NAMALWA (cell line): ENCODE measurements at places on chromosomes 3 and 15.

DNA sequence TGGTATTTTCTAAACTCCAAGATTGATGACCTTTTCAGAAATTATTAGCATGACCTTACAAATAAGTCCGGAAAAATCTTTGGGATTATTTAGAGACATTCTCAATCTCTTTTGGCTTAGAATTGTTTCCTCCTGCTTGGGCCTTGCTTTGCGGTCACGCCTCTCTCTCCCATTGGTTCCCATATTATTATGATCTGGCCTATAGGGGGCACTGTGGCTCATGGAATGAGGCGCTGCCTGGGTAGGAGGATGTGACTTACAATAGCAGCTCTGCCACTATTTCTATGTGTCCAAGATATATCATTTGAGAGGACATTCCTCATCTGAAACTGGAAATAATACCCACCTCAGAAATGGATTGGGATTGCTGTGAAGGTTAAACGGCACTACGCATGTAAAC, 464.9 kb downstream of the MFSD1 start:
- DNase-seq = peak; percentile 59

GRCh38 chr3:146305808-146306423, 55.0 kb upstream of the PLSCR4 start:
- DNase-seq = no peak

- peak; percentile 13 for DNase-seq
These were observed 41.1 kb downstream of the LYZL4 start for GRCh38 chr3:42369304-42369703.

DNA sequence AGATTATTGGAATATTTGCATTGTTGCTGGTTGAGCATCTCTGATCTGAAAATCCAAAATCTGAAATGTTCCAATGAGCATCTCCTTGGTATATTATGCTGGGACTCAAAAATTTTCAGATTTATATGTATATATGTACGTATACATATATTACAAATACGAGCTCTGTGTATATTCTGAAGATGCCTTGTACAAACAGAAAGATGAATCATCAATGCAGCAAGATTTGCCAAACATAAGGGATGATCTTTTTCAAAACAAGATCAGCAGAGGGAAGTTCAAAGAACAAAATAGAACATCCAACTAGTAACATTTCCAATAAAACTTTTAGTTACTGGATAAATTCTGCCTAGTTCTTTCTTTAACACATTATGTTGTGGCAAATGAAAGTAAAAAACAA, 42.5 kb downstream of the HERC1 start:
- DNase-seq = no peak

- no peak for DNase-seq
These were observed 36.1 kb upstream of the CTXND1 start for GRCh38 chr15:80288131-80288530.

- DNase-seq = no peak
These were observed 157.4 kb upstream of the NPHP3 start for GRCh38 chr3:132879656-132880055.

- DNase-seq = no peak
These were observed 248.2 kb upstream of the KCNMB2 start for GRCh38 chr3:178288074-178288473.

DNA sequence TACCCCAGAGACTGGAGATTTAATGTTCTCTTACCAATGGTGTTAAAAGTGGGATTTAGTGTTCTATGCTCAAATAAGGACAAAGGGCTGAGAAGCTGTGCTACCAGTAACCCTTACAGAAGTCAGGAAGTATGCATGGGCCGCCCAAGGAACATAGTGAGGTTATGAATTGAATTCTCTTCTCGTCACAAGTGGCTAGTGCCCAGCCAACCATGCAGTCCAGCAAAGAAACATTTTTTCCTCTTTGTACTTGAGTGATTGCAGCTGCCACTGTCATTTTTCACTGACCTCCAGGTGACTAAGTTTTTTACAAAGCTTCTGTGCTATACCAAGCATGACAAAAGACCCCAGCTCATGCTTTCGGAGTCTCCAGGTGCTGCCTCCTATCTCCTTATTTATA, 110.6 kb upstream of the DCBLD2 start:
- peak; percentile 43 for DNase-seq

- no peak for DNase-seq
These were observed 1403.1 kb upstream of the ALCAM start for GRCh38 chr3:103963599-103963998.

- peak; percentile 95 for DNase-seq
These were observed at the start of gene RAP2B for GRCh38 chr3:153161714-153162512. Gene RAP2B (plus strand): TSS chr3:153162226. CDS start chr3:153162694, 468 bp downstream.

DNA sequence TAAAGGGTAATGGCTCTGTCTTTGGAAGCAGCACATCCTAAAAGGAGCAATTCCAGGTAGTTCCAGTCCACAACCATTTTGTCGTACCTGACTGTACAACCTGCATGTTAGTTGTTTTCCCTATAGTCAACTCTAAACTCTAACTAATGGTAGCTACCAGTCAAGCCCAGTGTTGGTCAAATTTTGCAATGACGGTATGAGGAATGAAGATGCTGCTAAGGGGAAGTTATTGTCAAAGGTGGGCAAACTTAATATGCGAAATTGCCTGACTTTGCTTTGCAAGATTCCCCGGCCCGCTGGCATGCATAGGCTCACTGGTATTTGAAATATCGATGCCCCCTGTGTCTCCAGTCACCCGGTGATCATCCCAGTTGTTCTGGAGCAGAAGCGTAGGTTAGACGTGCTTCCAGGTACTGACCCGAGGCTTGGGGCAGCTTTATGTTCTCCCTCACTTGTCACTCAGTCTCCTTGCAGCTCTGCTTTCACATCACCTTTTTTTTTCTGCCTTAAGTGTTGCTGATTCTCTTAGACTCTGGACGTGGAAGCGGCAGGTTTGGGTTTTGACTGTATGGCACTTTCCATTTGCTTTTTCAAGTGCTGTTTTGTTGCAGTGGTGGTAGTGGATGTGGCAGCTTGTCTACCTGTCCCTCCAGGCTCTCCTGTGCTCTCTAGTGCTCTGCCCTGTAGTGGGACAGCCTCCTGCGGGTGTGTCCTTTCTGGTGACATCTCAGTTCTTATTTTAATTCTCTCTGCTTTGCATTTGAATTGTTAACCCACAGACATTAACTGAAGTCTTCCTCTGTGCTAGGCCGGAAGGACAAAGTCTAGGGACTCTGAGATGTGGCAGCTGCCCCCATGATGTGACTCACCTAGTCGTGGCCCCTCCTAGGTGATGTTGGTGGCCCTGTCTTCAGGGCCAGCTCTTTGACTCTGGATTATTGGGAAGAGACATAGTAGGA, 95.8 kb upstream of the UMPS start:
- no peak for DNase-seq

GRCh38 chr3:176395240-176395639, 802.0 kb downstream of the TBL1XR1 start:
- no peak for DNase-seq

DNA sequence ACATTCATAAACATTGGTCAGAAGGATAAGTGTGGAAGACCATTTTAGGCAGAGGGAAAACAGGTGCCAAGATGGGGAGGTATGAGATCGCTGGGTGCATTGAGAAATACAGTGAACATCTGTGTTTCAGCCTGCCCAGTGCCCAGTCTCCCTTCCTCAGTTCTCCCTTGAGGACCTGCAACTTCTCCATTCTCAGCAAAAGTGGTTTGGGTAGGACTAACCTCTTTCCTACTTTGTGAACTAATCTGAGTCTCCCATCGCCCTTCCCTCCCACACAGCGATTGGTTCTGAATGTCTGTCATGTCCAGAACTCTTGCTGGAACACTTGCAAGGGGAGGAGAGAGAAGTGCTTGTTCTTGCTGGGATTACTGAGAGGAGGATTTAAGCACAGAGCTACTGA, 10.9 kb upstream of the CCNL1 start:
- peak; percentile 26 for DNase-seq

DNA sequence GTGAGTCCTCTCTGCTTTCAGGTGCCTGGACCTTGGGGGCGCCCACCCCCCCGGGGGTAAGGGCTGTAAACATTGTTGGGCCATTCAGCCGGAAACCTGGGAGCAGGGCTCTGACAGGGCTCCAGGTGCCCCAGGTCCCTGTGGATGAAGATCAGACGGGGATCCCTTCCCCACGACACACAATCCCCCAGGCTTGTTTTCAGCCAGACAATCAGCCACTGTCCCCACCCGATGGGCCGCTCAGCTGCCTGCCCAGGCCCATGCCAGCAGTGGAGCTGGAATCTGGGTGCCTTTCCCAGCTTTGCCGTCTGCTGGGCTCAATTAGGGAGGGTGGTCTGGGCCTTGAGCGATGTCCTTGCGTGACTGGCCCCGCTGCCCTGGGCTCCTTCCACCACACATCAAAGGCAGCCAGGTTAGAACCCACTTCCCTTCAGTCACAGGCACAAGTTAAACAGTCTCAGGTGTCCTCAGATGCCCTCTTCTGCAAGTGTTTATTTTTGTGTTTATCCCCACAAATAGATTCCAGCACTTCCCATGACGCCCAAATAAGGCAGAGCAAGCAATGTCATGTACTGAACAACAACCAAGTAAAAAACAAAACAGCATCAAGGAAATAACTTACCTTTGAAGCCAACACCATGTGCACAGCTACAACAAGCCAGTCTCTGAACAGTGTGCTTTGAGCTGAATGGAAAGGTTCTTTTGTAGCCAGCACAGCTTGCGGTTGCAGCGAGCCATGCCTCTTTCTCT, 77.0 kb upstream of the ALDH1A3 start:
- DNase-seq = no peak

DNA sequence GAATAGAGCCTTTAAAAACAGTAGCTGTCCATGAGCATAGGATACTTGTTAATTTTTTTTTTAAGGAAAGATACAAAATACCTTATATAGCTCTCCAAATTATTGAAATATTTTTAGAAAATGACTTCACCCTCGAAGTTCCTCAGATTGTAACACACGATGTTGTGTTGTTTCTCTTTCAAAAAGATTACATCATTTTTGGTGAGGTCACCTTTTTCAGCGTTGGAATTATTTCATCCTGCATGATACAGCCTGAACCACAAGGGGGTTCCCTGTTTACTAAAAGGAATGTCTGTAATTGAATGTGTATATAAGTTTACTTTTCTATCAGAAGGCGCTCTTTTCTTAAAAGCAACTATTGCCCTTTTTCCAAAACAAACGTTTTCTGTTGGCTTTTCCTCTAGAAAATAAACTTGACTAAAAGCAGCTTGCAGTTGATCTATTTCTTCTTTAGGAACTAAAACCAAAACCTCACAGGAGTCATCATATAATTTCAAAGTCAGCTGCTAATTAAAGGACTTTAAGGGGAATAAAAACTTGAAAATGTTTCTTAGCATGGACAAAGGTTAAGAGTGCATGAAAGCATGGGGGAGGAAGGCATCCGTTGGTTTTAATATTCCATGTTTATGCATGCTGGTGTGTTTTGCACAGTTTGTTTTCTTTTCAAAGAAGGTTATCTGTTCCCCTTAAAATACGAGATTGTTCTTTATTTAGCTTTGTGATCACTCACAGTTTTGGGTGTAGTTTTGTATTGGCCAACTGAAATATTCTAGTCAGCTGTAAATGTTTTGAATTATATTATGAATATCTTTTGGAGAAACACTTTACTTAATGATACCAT, 29.4 kb downstream of the LYSMD4 start:
- DNase-seq = peak; percentile 95
